ENCODE measurements at places on chromosomes 1 and 21.
A peak's percentile ranks its signal among the peaks of the same experiment; 100 is the strongest.

DNA sequence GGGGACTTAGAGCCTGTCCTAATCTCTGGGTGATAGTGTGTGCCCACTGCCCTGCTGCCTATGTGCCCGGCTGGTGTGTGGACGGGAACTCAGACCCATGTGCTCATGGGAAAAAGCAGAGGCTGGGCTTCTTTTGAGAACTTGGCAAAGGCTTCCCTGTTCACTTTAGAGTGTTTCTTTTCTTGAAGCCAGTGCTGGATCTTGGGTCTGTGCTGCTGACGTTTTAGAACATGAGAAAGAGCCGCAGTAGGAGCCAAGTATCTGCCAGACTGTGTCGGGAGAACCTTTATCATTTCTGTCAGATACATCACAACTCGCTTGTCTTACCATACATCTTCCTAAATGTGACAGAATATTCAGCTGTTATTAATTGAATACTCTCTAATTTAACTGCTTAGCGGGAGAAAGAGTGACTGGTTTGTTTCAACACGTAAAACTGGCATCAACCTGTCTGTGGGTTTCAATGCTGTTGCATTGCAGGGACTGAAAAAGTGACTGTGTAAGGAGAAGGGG lies 195.2 kb downstream of the PBX1 start:
- no peak for DNase-seq

DNA sequence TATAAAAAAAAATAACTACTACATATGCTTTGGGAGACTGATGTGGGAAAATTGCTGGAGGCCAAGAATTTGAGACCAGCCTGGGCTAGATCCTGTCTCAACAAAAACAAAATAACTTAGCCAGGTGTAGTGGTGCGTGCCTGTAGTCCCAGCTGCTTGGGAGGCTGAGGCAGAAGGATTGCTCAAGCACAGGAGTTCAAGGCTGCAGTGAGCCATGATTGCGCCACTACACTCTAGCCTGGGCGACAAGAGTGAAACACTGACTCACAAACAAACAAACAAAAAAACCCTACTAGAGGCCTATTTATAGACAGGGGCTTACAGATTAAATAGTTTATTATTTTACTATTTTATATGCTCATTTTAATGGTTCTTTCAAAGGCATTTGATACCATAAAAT lies 80.0 kb downstream of the LHX4 start:
- DNase-seq, result no peak

DNA sequence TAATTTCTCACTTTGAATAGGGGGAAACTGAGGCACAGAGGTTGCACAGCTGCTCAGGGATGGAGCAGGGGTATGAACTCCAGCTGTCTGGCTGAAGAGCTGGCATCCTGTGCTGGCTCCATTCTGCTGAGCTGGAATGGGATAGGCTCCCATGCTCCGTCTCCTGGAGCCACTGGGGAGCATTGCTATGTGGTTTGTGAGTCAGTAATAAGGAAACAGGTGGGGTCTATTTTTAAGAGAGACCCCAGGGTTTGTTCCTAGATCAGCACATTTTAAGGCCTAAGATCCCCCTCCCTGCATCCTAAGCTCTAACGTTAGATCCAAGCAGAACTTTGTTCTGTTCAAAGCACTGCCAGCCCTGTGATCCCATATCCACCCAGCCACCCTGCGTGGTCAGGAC lies 72.2 kb downstream of the LACTBL1 start:
- no peak for DNase-seq

- DNase-seq, result no peak
These were observed 57.2 kb downstream of the TNN start for GRCh38 chr1:175124861-175125260.

DNA sequence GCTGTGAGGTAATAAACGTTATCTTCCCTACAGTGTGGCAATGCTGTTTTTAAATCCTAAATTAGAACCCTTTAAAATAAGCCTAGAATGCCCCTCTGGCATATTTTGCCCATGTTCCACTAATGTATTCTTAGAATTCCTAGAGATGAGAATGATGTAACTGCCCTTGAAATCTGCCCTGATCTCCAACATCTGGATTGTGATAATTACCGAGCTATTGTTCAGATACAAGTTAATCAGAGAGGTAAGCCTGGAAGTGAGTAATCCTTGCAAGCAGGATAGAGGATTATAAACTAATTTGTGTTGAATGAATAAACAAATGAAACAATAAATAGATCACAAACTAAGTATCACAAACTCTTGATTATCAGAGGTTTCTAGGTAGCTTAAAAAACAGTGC lies 107.8 kb upstream of the DMRTA2 start:
- DNase-seq, result no peak

DNA sequence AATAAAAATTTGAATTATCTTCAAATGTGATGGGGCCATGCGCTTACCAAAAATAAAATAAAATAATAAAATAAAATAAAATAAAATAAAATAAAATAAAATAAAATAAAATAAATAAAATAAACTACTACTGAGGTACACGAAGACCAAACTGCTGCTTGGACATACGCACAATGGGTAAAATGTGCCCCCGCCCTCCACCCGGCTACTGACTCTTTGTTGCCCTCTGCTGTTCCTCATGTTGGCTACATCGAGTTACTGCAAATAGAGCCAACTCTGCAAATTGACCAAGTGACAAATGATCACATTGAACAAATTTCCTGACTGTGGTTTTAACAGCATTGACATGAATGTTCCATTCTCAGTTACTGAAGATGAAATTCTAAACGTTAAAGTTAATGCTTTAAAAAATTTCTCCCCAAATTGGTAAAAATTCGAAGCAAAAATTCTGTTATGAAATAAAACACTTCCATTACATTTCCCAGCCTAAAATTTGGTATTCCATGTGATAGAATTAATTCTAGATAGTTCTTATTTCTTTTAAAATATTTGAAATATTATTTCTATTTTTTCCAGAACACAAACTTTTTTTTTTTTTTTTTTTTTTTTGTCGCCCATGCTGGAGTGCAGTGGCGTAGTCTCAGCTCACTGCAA lies 18.8 kb upstream of the MAP1LC3C start:
- DNase-seq, result no peak

- DNase-seq, result no peak
These were observed 1.3 kb downstream of the ZNF644 start for GRCh38 chr1:91020486-91020885.

DNA sequence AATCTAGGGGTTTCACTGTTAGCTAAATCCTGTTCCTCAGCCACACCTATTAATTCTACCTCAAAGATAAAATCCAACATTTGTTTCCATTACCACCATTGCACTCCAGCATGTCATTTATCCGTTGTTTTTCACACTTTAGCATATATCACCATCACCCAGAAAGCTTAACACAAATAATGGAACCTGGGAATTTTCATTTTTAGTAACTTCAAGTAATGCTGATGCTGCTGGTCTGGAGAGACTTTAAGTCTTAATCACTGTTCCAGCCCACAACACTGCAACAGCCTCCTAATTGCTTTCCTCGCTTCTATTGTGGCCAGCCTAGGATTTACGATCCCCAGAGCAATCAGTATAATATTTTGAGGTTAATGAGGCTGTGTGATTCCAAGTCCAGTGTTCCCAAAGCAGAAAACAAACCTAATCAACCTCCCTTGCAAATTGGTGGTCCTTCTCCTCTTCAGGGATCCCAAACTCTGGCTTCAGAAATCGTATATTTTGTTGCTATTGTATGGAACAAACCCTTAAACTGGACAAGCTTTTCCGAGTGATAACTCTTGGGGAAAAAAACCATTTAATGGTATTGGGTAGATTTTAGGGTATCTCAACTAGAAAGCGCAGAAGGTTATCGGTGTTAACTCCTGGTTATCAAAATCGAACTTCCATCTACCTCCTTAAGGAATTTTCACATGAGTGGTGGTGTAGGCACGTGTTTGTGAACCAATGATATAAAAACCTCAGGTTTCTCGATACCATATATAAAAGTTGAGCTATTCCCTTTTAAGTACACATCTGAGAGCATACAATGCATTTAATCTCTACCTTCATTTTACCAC lies 50.0 kb upstream of the BOLA1 start:
- no peak for DNase-seq

DNA sequence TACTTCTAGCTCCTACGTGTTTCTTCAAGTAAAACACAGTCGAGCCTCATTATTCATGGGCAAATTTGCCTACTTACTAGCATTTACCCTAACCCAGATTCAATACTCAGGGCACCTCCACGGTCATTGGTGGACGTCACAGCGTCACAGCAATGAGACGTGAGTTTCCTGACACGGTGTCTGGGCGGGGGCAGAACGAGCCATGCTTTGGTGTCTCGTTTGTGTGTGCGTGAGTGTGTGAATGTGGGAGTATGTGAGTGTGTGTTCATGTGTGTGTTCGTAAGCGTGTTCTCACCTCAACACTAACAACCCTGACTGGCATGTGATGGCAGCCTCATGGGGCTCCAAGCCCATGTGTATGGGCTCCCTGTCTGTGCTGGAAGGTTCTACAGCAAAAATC lies 17.5 kb upstream of the COL18A1 start:
- no peak for DNase-seq

GRCh38 chr1:9875636-9876000 lies 34.5 kb downstream of the CTNNBIP1 start:
- no peak for DNase-seq

DNA sequence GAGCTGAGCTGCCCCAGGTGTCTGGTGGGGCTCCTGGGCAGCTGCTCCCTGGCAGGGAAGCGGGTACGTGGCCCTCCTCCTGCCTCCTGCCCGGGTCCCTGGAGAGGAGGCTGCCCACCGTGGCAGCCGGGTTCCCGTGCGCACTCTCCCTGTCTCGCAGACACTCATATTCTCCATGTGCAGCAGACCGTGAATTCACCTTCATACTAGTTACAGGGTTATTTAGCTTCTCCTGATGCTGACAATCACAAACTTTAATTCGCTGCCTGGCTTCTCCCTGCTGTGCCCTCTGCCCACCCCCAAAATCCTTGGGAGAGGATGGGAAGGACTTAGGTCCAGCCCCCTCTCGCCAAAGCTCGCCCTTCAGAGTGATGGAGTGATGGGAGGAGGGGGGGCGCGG lies 95.3 kb downstream of the CASZ1 start:
- no peak for DNase-seq

GRCh38 chr1:168688644-168689326 lies 40.2 kb downstream of the DPT start:
- DNase-seq, result no peak

DNA sequence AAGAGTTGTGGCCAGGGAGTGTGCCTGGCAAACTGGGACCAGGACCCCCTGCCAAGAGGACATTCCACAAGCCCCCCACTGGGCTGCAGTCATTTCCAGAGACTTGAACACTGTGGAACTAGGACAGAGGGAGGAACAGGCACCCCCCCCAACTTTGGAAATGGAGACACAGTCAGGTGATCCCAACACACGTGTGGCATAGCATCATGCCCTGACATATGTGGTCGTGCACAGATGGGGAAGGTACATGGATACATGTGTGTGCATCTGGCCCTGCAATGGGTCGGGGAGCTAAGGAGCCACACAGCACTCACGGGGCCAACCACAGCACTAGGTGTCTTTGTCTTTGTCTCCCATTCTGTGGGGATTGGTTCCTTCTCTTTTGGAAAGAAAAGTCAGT lies 6.6 kb upstream of the TFF3 start:
- DNase-seq, result peak; percentile 46

DNA sequence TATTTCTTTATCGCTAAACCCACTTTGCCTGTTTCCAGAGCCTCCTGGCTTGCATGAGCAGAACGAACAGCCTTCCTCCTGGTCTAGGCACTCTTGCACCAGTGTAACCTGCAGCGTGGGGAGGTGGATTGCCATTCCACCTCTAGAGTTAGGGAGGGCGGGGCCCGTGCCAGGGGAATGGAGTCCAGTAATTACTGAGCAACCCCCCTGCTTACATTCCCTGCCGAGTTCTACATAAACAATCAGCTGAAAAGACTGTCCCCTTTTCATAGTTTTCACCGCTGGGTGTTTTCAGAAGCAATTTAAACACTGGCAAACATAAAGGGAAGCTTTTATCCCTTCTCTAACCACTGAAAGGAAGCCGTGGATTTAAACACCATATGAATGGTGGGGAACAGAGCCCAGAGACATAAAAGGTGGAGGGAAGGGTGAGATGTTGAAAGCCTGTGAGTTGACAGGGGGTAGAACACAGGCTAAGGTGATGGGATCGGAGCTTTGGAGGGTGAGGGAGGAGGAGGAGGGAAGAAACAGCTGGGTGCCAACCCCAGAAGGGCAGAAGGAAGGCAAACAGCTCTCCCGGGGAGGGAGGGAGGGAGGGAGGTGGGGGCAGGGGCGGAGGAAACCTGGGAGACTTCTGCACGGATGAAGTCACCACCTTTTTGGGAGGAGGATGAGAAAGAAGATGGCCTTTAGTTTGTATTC lies 68.0 kb upstream of the WDR26 start:
- no peak for DNase-seq

GRCh38 chr1:207316141-207316540 lies 5.3 kb upstream of the CD55 start:
- DNase-seq, result no peak

DNA sequence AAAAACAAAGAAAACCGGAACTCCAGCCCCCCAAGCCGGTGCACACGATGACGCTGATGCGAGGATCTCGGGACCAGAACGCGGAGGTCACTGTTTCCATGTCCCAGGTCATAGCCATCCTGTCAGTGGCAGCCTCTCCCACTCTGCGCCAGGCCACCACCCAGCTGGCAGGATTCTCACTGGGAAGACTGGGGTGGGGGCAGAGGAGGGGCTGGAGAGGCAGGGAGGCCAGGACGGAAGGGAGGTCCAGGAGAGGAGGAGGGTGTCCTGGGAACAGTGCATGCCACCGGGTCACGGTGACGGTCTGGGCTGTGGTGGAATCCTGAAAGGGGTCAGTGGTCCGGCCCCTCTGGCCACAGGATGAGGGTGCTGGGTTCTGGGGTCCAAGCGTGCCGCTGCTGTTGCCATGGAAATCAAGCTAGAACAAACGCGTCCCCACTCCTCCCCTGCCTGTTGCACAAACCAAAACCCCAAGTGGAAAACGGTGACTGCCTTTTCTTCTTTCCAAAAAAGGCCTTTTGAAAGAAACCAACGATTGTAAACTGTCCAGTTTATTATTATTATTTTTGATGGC lies 26.1 kb downstream of the MRPL37 start:
- no peak for DNase-seq

DNA sequence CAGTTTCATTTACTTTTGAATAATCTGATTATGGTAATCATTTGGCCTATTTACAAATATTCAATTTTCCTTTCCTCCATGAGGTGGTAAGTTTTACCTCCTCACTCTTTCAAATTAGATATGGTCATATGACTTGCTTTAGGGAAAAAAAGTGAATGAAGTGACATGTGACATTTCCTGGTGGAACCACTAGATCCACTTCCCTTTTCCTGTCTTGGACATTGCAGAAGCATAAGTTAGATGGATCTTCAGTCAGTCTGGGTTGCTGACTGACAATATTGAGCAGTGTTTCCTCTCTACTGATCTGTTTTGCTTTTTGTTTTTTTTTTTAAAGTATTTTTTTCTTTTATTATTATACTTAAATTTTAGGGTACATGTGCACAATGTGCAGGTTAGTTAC lies 481.1 kb upstream of the PTBP2 start:
- DNase-seq, result no peak
